AG09319 (cell line): ENCODE measurements at places on chromosomes 4 and X.

DNA sequence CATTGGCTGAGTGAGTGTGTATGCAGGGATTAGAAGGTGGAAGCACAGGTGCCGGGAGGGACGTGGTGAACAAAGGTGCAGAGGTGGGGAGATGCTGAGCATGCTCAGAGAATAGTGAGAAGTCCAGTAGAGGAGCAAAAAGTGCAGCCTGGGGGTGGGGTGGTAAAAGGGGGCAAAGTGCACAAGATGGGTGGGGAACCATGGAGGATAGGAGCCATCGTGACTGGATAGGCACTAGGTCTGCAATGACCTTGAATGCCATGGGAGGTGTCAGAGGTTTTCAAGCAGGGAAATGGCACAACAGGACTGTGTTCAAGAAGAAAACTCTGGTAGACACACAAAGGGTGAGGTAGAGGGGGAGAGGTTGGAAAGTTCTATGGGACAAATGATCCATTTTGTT is 6.6 kb upstream of the DDX3X start:
- DNase-seq: no peak

DNA sequence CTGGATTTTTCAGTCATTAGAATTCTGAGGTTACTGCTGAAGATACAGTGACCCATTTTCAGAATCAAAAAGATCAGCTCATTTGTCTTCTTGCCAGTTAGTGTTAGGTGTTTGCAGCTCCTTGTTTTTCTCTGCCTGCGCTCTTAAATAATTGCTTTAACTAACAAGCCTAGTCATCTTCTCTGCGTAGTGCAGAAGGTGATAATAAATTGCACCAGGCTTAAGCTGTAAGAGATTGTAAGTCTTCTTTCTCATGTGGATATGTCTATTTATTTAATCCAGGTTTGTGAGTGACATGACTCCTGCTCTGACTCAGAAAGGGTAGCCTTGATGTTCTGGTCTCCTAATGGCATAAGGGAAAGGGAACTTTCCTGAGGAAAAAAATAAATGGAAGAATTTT is 167.2 kb downstream of the CEP135 start:
- DNase-seq: no peak

DNA sequence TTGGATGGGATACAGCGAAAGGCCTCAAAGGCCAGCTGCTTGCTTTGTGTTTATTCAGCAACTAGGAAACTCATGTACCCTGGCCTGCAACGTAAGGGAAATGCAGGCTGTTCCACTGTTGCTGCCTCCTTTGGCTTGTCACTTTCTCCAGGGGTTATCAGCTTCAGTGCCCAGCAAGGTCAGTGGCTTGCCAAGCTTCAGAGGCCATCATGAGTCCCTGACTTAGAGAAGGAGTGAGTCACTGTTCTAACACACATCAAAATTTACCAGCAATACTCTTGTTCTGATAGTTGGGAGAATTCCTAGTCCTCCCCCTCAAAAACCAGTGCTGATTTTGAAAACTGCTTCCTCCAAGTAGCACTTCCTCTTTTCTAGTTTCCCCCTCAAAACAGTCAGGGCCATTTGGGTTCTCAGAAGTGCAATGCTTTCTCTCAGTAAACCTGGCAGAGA is 250.8 kb downstream of the ARHGAP24 start:
- DNase-seq: no peak

DNA sequence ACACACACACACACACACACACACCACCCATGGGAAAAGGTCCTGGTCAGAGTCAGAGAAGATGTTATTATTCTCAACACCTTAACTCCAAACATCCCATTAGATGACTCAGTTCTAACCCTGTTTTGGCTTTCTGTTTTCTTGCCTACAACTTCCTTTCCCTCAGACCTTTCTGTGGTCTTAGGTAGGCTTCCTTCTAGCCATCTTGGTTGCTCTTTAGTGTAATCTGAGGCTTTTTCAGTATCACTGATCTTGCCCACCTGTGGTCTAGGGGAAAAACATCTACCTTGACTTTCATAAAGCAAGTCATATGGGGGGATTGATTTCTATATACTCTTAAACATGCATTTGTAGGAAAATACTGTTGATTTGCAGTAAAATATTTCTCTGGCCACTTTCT is 56.9 kb downstream of the ATG4A start:
- DNase-seq: no peak

DNA sequence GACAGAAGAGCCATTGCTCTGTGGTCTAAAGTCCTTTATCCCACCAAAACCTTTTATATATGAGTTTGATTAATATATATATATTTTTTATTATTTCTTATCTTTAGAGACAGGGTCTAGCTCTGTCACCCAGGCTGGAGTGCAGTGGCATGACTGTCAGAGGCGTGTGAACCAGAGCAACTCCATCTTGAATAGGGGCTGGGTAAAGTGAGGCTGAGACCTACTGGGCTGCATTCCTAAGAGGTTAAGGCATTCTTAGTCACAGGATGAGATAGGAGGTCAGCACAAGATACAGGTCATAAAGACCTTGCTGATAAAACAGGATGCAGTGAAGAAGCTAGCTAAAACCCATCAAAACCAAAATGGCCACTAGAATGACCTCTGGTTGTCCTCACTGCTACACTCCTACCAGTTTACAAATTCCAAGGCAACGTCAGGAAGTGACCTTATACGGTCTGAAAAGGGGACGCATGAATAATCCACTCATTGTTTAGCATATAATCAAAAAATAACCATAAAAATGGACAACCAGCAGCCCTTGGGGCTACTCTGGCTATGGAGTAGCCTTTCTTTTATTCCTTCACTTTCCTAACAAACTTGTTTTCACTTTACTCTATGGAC is 10.5 kb downstream of the TBCK start:
- no peak for DNase-seq

DNA sequence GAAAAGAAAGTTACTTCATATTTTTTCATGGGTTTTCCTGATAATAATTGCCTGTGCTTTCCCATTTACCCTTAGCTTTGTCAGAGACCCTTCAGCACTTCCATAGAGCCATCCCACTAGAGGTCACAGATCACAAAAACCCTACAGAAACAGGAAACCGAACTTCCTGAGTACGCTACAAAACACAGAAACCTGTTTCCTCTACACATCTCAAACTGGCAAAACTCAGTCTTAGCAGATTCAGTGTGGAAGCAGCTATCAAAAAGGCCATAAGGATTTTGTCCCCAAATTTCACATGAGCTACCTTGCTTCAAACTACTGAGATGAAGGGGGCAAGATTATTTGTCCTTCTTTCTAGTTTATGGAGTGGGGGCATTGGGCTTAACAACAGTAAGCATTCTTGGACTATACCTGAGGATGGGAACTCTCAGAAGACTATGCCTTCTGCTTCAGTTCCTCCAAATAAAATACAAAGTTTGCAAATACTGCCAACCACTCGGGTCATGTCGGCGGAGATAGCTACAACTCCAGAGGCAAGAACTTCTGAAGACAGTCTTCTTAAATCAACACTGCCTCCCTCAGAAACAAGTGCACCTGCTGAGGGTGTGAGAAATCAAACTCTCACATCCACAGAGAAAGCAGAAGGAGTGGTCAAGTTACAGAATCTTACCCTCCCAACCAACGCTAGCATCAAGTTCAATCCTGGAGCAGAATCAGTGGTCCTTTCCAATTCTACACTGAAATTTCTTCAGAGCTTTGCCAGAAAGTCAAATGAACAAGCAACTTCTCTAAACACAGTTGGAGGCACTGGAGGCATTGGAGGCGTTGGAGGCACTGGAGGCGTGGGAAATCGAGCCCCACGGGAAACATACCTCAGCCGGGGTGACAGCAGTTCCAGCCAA is at the start of gene MMRN1:
Gene MMRN1, plus strand, starts transcription at position 206 of the 902 bp plus-strand sequence. Its CDS starts 118 bp downstream, at position 324.
- no peak for DNase-seq

GRCh38 chrX:49884290-49884862 is 5.1 kb downstream of the USP27X start:
- DNase-seq: no peak

DNA sequence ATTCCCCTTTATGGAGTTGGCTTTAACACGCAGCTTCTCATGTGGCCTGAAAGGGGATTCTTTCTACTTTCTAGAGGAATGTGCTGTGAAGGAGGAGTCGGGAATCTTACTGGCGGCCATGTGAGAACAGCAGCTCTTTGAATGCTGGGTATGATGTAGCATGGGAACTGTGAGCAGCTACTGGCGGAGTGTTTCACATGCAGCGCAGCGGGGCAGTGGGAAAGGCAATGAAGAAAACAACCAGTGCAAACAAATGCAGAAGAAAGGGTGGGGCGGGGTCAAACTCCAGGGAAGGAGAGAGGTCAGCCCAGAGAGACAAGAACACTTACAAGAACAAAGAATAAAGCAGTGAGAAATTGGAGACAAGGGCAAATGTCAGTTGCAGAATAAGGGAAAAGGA is 363.8 kb upstream of the FTHL17 start:
- no peak for DNase-seq
